NCI-H460 (cell line): ENCODE measurements at places on chromosomes 13 and 19.

DNA sequence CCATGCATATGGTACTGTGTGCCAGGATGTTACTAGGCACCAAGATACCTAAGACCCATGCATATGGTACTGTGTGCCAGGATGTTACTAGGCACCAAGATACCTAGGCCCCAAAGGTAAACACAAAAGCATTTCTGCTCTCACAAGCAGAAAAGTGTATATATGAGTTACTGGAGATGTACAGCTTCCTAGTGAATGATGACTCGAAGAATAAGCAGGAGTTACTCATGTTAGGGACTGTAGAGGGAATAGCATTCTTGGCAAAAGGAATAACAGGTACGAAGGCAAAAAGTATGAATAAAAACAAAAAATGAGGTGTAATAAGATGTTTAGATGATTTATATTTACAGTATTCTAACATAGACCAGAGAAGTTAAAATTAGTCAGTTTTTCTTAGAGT lies 383.7 kb downstream of the DIAPH3 start:
- DNase-seq = no peak

GRCh38 chr13:98083507-98083906 lies 59.4 kb upstream of the FARP1 start:
- no peak for DNase-seq

DNA sequence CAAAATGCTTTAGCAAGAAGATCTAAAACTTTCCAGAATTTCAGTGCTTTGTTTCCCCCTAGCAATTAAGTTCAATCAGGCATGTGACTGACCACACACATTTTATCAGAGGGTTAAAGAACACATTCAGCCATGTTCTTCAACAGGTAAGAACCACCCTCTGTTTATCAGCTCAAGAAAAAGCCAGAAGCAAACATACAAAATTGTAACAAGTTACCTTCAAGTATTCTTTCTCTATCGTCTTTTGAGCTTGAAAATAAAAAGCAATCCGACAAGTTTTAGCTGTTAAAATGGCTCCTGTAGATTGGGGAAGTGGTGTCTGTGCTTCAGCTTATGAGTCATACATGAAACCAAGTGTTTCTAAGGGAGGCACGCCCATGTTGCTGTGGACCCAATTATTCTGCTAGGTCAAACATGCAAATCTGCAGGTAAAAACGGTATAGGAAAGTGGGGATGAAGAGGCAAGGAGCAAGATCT lies at the start of gene ELF1:
Gene ELF1, minus strand, starts transcription at position 306 of the 477 bp plus-strand sequence. CDS start 37,262 bp downstream, outside the sequence.
- peak; percentile 64 for DNase-seq

GRCh38 chr13:73040484-73040883 lies 18.3 kb upstream of the KLF5 start:
- DNase-seq = no peak

- no peak for DNase-seq
Measured at GRCh38 chr13:64704121-64704649, 2526.0 kb downstream of the PCDH9 start.

DNA sequence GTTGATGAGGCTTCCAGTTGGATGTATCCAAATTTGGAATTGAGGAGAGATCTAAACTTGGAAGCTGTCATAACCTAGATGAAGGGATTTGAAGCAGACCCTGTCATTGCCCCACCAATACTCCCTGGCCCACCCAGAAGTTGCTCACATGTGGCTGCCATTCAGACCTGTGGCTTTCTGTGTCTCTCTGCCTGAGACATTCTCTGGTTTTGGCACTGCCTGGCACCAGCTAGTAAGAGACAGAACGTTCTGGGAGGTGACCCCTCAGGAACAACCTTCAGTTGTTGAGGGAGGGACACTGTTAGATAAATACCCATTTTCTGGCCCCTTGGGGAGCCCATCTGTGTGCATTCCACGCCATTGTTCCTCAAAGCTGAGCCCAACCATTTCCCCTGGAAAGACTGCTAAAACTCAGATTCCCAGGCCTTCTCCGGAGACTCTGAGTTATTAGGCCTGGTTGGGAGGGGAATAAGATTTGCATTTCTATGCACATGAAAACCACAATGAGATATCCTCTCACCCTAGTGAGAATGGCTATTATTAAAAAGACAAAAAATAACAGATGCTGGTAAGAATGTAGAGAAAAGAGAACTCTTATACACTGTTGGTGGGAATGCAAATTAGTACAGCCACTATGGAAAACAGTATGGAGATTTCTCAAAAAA lies 290.4 kb downstream of the TSHZ3 start:
- DNase-seq = no peak

GRCh38 chr13:56755181-56755935 lies 385.4 kb upstream of the PRR20A start:
- DNase-seq = no peak

DNA sequence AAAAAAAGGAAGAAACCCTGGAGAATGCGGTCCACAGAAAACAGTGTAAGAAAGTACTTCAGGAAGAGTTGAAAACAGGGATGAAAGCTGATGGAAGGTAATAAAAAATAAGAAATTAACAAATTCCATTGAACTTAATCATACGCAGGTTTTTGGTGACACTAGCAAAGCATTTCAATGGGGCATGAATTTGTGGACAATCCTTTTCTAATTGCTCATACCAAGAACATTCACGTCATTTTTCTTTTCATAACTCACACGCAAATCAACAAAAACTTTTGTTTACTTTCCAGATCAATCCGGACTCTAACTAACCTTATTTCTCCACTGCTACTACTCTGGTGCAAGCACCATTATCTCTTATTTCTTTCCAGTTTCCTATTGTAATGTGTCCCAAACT lies 1195.0 kb downstream of the SLITRK5 start:
- no peak for DNase-seq
